ENCODE measurements at places on chromosomes 3 and 15.

DNA sequence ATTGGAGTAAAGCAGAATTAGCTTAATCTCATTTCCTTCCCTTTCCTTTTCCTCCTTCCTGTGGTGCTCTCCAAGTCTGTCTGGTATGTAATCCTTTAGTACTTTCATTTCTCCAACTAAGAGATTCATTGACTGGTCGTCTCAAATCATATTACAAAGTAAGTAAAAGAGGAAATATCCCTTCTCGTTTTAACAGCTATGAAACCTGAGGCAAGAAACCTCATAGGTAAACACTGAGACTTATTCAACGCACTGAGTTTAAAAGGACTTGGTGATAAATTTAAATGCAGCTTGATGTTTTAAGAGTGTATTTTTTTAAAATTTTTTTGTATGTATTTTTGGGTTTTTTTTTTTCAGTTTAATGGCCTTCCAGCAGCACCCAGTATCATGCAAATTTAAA lies 117.2 kb upstream of the LRRC3B start:
- DNase-seq: no peak

DNA sequence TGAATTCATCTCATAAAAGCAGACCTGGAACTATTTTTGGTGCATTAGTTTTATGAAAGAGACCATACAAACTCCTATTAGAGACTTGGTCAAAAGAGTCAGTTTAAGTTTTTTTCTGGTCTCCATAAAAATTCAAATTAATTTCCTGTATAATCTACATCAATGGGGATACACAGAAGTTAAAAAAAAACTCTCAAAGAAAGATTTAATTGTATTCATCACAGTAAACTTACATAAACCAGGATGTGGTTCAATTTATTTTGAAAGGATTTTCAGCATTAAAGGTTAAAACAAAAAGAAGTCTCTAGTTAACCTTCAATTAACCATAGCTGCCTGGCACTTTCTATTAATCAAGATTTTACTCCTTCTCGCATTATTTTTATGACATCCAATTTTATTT lies 530.3 kb upstream of the KCNMB2 start:
- DNase-seq: no peak

DNA sequence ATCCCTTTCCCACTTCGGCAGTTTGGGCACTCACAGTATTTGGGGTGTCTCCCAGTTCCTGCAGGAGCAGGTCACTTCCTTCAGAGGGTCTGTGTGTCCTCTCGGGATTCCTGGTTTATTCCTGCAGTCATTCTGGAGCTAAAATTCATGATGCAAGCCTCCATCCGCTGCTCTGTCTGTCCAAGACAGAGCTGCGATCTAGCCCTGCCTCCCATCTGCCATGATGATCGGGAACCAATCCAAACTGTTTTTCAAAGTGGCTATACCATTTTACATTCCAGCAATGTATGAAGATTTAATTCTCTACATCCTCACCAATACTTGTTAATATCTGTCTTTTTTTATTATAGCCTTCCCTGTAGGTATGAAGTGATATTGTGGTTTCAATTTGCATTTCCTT lies 273.0 kb downstream of the EPHB1 start:
- DNase-seq: no peak

DNA sequence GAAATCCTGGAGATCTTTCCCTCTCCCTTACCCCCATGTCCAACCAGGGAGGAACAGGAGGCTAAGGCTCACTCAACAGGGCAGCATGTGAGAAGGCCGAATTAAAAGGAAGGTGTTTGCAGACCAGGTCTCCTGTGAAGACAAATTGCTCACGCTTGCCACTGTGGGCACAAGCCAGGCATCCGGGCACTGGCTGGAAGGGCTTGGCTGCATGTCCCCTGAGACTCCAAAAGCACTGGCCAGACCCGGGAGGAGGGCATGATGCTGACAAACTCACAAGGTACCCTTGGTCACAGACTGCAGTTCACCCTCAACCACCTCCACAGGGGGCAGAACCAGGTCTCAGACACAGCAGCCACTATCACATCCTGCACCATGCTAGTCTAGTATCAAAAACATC lies 113.7 kb upstream of the NSMCE3 start:
- no peak for DNase-seq

GRCh38 chr15:92606126-92606835 lies 49.3 kb downstream of the FAM174B start:
- DNase-seq: no peak

DNA sequence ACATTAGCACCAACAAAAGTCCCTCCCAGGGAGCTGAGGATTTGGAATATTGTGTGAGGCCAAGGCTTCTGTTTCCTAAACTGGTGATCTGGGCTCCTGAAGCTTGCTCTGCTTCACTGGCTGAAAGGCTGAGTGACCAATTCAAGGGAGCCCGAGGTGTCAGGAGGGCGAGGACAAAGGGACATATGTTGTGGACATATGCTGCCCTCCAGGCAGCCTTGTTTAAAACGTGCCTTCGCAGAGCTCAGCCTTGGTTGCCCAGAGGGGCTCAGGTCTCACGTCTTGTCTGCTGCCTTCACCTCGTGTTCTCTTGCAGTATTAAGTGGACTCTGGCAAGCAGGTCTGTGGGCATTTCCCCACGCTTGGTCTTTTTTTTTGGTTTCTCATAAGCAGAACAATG lies 7.0 kb downstream of the SLCO3A1 start:
- no peak for DNase-seq

- no peak for DNase-seq
Measured at GRCh38 chr3:67458408-67458807, 196.0 kb downstream of the SUCLG2 start.

DNA sequence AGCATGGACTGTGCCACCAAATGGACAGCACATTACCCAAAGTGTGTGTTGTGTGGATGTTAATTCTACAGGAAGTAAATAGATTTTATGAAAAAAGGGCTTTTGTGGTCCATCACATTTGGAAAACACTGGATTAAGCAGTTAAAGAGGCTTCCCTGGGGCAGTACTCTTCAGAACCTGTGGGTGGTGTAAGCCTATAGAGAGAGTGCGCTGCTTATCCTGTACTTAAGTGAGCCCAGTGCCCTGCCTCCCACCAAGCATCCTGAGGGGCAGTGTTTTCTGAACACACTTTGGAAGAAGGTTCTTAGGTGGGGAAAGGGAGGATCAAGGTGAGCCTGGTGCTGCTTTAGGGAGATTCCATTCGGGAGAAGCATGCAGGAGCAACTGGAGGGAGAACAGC lies 10.9 kb downstream of the TTLL3 start:
- peak; percentile 10 for DNase-seq

- DNase-seq: no peak
Measured at GRCh38 chr3:118526758-118527513, 507.7 kb downstream of the IGSF11 start.

DNA sequence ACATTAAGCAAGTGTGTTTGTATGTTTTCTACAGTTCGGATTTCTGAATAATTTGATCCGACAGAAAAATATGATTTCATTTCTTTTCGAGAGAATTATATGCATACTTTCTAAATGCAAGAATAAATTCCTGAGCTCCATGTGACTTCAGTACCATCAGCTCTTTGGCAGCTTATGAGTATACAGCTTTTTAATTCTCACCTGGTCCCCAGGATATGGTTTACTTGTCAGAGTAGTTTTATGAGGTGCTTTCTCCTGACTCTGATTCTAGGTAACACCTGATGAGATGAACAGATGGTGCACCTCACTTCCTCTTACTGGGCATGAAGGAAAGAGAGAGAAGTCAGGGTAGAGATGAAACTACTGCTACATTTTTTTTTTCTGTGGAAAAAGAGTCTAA lies 3.1 kb downstream of the HGD start:
- no peak for DNase-seq

DNA sequence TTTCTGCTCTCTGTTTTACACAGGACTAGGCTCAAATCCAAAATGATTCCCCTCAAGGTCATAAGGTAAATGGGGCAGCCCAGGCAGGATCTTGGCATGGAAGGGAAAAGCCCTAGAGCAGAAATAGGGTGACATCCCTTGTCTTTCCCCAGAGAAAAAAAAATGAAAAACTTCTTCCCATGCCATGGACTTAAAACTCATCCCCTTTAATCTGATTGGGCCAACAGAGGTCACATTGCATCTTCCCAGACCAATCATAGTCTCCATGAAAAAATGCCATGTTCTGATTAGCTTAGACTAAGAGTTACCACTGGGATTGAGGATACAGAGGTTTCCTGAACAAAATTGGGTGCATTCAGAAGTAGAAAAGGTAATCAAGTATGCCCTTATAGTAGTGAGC lies 241.3 kb upstream of the LRTM1 start:
- DNase-seq: no peak

- peak; percentile 6 for DNase-seq
Measured at GRCh38 chr3:138493804-138494606, 59.6 kb downstream of the ESYT3 start.

- DNase-seq: no peak
Measured at GRCh38 chr3:57544181-57545125, at the start of gene DNAH12. Gene DNAH12, minus strand, starts transcription at chr3:57544344. Its CDS starts 1,474 bp downstream, at chr3:57542870.

All from amniotic stem cell (primary cell).